ENCODE measurements at places on chromosomes 5 and 9.
A peak's percentile ranks its signal among the peaks of the same experiment; 100 is the strongest.

DNA sequence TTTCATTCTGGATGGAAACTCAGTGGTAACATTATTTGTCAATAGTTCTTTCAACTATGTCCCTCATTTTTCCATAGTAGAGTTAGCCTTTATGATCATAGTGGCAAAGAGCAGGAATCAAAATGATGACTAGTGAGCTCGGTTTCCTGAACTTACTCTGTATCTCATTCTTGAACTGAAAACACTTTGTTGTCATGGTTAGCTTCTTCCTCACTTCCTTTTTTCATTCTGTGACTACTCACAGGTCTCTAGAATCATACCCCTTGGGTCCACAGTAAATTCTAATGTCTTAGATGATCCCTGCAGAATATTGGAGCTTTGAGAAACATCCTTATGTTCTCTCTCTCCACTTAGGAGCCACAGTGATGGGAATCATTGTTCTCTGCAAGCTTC, 29.4 kb upstream of the RECK start:
- no peak for DNase-seq

GRCh38 chr5:120241400-120241799, 222.7 kb upstream of the PRR16 start:
- no peak for DNase-seq

- DNase-seq: no peak
These were observed 161.2 kb upstream of the PITX1 start for GRCh38 chr5:135195270-135195608.

GRCh38 chr9:87558606-87559190, 61.0 kb downstream of the DAPK1 start:
- no peak for DNase-seq

DNA sequence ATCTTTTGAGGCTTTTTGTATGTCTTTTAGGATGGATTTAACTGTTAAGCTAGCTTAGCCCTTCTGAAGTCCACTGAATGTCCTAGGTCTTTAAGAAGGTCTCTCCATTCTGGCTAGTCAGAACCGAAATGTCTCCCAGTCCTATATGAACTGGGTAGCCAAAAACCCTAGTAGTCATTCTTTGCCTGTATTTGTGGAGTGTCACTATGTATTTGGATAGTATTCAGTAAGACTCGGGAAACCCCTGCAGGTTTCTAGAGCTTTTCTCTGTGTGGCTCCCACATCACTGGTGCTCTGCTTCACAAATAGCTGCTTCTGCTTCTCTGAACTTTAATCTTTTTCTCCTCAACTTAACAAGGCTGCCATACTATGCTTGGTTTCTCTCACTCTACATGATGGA, 68.0 kb downstream of the RIC1 start:
- no peak for DNase-seq

GRCh38 chr5:53425687-53426511, 54.5 kb upstream of the FST start:
- DNase-seq: peak; percentile 66

GRCh38 chr9:81575956-81576355, 113.4 kb downstream of the TLE1 start:
- DNase-seq: no peak

DNA sequence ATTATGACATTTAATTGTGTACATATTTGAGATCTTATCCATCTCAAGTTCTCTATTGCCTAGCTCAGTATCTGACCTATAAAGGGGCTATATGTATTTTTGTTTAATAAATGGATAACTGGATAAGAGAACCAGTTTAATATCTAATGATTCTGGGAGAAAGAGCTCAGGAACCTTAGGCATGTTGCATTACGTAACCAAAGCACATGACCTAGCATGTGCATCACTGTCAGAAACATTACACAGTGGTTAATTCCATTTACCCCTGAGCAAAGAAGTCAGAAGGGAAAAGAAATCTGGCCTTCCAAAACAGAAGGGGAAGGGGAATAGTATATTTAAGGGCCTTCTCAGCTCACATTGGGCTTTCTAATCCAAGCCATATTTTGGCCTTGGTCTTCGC, 12.3 kb downstream of the PAPPA start:
- DNase-seq: no peak

- no peak for DNase-seq
These were observed 234.1 kb downstream of the AUH start for GRCh38 chr9:91127653-91128052.

- peak; percentile 70 for DNase-seq
These were observed 267.7 kb downstream of the ADAMTS6 start for GRCh38 chr5:65213921-65214525.

DNA sequence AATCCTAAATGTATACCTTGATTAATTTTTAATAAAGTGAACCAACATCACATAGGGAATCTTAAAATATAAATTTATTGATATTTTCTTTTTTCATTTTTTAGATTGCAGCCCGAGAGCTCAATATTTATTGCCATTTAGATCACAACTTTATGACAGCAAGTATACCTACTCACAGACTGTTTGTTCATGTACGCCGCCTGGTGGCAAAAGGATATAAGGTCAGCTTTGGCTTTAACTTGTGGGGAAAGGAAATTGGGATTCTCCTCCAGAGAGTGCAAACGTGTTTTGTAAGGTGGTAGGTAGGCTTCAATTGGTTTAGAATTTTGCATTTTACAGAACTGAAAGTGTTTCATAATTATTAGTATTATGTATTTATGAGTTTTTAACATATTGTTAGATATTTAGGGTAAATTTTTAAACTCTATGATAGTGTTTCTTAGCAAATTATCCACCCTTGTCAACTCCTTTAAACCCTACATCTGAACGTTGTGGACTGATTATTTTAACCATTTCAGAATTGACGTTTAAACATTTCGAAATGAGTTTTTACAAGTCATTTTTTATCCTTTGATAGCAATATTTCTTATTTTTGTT, 17.5 kb upstream of the DHFR start:
- DNase-seq: peak; percentile 87

DNA sequence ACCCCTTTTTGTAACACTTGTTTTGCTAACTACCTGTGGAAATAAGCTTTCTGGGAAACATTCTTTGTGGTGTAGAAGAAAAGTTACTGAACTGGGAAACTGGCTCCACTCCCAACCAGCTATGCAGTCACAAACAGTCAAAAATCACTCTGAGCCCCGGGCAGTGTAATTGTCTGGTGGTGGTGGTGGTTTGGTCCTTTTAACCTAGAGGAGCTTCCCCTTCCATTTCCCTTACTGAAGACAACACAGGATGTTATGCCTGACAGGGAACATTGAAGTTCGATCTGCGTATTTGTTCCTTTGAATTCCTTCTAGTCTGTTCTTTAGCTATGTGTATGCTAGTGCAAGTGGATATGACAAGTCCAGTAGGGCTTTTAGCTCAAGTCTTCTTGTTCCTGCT, 56.8 kb upstream of the TBCA start:
- DNase-seq: no peak

DNA sequence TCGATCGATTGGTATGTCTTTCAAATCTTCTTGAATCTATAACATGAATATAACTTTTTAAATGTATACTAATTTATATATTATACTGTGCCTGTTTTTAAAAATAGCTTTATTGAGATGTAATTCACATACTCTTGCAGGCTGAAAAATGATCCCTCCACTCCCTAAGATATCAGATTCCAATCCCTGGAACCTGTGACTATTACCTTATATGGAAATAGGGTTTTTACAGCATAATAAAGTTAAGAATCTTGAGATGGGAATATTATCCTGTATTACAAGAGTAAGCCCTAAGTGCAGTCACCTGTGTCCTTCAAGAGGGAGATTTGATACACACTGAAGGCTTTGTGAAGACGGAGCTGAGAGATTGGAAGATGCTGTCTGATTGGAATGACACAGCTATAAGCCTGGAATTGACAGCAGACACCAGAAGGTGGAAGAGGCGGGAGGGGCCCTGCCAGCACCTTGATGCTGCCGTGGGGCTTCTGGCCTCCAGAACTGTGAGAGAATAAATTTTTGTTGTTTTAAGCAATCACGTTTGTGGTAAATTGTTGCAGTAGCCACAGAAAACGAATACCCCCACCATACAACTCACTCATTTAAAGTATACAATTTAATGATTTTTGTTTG, 161.3 kb downstream of the RMI1 start:
- DNase-seq: no peak

- peak; percentile 28 for DNase-seq
These were observed 49.2 kb downstream of the ITGA2 start for GRCh38 chr5:53038196-53038847.
